Activated B cell treated with CpG ODN at 0.5 μM for 24 hours (primary cell): ENCODE measurements at places on chromosomes 12 and 14.

DNA sequence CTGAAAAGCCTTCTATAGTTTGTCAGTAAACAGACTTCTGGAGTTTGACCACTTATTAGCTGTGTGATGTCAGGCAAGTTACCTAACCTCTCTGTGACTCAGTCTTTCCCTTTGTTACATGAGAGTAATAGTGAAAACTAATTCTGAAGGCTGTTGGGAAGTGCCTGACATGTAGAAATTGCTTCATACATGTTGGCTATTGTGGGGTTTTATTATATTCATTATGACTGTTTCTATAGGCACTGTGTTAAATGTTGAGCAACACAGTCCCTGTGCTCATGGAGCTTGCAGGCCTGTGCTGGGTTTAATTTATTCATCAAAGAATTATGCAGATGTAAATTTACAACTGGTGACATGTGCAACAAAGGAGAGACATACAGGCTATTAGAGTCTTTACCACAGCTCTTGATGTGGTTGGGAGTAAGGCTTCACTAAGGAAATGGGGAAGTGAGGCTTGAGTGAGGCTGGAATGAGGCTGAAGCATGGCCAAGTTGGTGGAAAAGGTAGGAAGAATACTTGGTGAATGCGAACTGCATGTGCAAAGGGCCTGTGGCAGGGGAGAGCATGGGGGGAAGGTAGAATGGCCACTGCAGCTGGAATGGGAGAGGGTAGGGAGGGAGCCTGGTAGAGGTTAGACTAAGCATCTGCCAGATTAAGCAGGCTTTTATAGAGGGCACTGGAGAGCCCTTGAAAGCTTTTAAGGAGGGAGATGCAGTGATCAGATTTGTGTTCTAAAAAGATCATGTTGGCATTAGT, 236.4 kb upstream of the CRY1 start:
- no peak for DNase-seq

- DNase-seq = no peak
These were observed 84.6 kb downstream of the ESR2 start for GRCh38 chr14:64209444-64210131.

- no peak for DNase-seq
These were observed 5.9 kb downstream of the MORN3 start for GRCh38 chr12:121663610-121663929.

- DNase-seq = no peak
These were observed 645.2 kb downstream of the MED13L start for GRCh38 chr12:115632308-115632707.

DNA sequence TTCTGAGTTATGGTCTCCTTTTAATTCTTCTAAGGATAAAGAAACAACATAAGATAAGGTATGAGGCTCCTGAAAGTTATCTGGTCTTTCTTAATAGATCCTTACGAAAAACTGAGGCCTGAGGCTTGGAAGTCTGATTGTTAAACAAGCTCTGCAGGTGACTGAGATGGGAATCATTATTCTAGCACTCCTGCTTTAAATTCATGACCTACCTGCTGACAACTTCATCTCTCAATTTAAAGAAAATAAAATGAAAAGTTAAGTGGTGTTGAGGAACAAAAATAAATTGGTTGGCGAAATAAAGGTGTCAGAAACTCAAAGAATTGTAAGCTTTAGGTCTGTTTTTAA, 80.1 kb downstream of the FAR2 start:
- no peak for DNase-seq

- no peak for DNase-seq
These were observed 94.3 kb downstream of the RIN3 start for GRCh38 chr14:92607702-92608429.

DNA sequence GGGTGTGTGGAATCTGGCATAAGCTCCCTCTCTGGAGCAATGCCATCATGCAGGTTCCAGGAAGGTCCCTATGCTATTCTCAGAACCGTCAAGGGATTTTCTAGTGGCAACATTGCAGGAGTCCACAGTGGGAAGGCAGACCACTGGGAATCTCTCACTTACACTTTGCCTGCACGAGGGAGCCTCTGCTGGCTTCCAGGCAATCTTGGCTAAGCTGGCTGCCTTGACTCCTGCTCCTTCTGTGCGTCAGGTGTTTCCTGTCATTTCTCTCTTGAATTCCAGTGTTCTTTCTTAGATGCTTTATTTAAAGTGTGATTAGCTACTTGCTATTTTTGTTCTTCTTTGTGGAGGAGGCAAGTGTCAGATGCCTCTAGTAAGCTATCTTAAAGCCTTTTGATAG, 414.0 kb upstream of the ATP2B1 start:
- no peak for DNase-seq

- DNase-seq = no peak
These were observed 15.6 kb downstream of the JDP2 start for GRCh38 chr14:75443203-75443969.

- DNase-seq = no peak
These were observed 38.1 kb upstream of the LMNTD1 start for GRCh38 chr12:25591144-25591543.

- DNase-seq = no peak
These were observed 84.4 kb upstream of the PPFIA2 start for GRCh38 chr12:81843599-81843998.

- DNase-seq = no peak
These were observed 74.0 kb downstream of the CCDC92 start for GRCh38 chr12:123898673-123899072.

GRCh38 chr12:69834576-69834975, 9.5 kb downstream of the MYRFL start:
- DNase-seq = no peak

GRCh38 chr12:93624595-93625294, 52.3 kb downstream of the SOCS2 start:
- DNase-seq = no peak

DNA sequence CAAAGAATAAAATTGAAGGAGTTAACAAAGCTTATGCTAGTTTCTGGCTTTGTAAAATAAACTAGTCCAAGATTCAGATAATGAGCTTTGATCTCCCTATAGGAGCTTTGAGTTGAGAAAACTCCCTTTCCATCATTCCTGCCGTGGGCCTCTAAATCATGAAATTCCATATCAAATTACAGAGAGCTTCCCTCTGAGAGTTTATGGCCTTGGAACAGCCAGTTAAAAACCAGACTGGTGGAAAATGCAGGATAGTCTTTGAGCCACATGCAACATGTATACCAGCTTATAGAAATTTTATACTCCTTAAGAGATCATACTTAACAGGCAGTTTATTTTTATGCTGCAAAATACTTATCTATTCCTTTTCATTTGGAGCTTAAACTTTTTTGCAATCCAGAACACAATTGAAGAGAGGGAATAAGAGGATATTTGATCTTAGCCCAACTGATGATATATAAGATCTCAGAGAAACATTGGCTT, 175.8 kb upstream of the ATP2B1 start:
- DNase-seq = no peak

- no peak for DNase-seq
These were observed 2.4 kb upstream of the MLH3 start for GRCh38 chr14:75053396-75054291.

DNA sequence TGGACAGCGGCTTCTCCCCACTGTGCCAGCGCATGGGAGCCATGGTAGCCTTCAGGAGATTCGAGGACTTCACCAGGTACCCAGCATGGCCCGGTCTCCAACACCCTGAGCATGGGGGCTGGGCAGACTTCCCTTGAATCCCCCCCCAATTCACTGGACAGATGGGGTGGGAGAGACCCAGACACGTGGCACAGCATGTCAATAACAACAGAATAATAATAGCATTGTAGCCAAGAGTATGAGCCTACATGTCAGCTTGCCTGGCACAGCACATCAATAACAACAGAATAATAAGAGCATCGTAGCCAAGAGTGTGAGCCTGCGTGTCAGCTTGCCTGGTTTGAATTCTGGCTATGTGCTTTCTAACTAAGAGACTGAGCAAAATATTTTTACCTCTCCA, 76.4 kb downstream of the FOXN4 start:
- no peak for DNase-seq

- no peak for DNase-seq
These were observed 1.6 kb downstream of the GABARAPL1 start for GRCh38 chr12:10214136-10214894.

DNA sequence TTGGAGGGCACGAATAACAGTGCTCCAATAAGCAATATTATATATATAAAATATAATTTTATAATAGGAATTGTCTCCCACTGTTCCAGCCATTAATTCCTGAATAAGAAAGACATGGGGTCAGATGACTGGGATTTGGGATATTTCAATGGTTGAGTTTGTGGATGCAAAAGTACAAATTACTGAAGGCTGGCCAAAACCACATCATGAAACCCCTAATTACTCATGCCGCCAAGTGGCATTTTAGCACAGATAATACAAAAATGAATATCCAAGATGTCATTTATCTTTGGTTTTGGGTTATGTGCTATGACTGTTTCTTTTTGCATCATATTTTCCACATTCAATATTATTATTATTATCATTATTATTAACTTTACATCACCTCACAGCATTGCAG, 261.4 kb upstream of the TBX3 start:
- no peak for DNase-seq

- DNase-seq = no peak
These were observed 884 bp downstream of the GPD1 start for GRCh38 chr12:50104417-50105366.

GRCh38 chr14:20696764-20697163, 8.2 kb downstream of the ANG start:
- DNase-seq = no peak

DNA sequence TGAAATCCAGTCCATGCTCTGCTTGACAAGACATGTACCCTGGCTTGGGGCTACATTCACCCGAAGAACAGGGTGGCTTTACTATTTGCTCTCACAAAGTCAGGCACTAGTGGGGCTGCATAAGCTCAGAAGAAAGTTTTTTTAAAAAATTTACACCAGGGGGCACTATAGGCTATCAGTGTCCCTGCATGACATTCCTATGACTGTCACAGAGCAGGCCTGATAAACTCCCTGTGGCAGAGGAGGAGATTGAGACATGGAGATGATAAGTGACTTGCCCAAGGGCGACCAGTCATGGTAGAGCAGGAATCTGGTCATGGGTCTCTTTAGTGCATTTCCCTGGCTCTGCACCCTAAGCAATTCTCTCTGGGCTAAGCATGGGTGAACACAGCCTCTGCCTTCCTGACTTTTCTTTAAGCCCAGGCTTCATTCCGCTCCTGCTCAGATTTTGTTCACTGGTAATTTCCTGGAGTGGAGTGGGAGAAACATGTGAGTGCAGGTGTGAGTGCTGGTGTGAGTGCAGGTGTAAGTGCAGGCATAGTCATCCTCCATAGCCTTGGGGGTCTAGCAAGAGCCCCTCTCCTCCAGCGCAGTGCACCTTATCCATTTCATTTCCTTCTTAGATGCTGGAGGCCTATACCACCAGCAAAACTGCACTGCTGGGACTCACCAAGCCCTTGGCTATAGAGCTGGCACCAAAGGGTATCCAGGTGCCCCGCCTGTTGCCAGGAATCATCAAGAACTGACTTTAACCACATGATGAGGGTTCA, 91.6 kb downstream of the DHRS2 start:
- no peak for DNase-seq

- DNase-seq = no peak
These were observed 117.6 kb downstream of the SLC25A47 start for GRCh38 chr14:100440758-100441203.

DNA sequence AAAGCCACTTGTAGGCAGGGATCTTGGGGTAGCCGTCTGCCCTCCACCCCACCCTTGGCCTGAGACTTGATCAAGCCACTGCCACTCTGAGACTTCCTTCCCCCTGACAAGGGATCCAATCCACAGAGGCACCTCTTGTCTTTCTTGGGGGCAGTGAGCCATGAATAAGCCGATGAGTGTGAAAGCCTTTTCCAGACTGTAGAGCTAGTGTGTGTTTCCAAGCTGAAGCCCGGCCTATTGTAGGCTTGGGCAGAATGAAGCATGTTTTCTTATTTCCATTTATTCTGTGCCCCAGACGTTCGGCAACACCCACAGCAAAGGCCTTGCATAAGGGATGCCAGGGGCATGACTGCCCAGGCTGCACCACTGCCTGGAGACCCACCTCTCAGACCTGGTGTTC, 991.6 kb downstream of the BCL11B start:
- no peak for DNase-seq

GRCh38 chr14:90281261-90281660, 24.9 kb downstream of the PSMC1 start:
- no peak for DNase-seq

DNA sequence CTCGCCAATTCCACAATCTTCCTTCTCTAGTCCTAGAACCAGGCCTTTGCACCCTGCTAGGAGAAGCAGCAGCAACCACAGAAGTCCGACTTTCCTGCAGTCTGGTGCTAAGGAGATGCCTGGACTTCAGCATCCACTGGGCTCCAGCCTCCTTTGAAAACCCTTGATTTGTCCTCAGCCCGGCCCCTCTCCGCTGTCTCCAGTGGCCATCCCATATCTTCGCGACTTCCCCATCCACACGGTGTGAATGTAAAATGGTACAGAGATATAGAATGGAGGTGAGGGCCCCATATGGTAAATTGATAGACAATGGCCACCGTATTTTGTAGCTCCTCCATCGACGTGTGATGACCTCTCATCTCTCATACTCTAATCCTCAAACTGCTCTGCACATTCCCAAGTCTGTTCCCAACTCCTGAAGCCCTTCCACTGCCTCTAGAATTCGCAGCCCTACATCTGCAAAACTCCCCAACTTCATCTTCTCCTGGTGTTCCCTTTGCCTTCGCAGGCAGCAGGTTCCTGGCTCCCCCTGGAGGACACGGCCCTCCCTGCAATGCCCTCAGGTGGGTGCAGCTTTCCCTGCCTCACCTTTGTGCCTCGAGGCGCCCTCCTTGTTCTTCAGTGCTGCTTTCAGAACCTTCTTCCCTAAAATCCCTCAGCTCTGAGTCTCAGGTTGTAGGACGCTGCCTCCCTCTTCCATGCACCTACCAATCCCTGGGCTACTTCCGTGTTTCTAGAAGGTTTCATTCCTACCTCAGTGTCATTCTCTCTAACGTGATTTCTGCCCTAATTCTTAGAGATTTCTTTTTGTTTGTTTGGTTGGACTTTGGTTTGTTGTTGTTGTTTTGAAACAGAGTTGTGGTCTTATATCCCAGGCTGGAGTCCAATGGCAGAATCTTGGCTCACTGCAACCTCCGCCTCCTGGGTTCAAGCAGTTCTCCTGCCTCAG, 36.7 kb downstream of the TMBIM6 start:
- peak; percentile 63 for DNase-seq

DNA sequence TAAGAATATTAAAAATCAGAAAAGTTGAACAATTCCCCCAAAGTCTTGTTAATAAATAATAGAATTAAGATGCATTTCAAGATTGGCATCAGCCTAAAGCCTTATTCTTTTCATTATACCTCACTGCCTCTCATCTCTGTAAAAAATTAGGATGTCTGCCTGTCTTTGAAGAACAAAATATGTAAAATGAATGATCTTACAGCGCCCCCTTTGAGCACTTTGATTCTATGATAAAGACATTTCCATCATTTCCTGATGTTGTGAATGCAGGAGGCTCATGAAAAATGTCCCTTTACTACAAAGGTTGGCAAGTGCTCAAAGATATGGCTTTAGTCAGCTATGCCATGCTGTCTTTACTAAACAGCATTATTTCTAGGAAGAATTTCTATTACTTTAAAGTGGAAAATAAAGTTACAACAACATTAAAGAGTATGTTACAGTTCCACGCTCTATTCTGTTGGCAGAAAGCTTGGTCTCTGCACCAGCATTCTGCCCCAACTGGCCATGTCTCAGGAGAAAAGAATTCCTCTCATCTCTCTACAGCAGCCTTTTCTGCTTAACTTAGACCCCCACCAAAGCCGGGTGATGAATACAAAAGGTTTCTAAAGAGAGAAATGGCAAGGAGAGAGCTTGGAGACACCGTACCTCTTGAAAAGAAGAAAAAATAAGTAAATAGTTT, 95.1 kb downstream of the LLPH start:
- DNase-seq = no peak

GRCh38 chr12:79426121-79426520, 264.6 kb downstream of the PAWR start:
- DNase-seq = no peak
